ENCODE measurements at places on chromosomes 2 and 18.

- DNase-seq: no peak
Observed at GRCh38 chr2:144683107-144683753, 163.3 kb upstream of the ZEB2 start.

DNA sequence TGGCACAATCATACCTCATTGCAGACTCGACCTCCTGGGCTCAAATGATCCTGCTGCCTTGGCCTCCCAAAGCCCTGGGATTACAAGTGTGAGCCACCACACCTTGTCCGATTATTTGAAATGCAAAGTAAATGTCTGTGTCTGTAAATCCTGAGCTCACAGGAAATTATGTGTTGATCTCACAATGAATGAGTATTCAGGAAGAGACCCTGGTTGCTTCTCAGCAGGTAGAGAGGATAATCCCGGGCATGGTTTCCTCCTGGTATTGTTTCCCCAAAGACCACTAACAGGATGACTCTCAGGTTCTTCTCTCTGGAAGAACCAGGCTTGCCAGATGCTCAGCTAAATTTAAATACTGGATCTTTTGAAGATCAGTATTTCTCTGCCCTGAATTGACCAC, 147.6 kb downstream of the LDLRAD4 start:
- DNase-seq: no peak

- DNase-seq: no peak
Observed at GRCh38 chr18:36265015-36265414, 32.5 kb upstream of the FHOD3 start.

DNA sequence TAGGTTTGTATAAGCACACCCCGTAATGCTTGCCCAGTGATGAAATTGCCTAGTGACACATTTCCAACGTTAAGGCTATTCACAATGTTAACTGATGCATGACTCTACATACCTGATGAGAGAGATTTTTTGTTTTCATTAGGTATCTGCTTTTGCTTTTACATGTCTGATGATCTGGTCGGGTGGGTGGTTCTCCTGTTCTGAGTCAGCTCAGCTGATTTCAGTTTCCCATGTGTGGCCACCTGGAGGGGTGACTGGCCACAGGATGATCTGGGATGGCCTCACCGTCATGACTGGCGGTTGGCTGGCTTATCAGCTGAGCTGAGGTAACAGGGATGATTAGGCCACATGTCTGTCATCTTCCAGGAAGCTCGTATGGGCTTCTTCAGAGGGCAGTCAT, 33.8 kb upstream of the ACYP2 start:
- DNase-seq: no peak

- no peak for DNase-seq
Observed at GRCh38 chr2:214034417-214034816, 376.4 kb upstream of the VWC2L start.

DNA sequence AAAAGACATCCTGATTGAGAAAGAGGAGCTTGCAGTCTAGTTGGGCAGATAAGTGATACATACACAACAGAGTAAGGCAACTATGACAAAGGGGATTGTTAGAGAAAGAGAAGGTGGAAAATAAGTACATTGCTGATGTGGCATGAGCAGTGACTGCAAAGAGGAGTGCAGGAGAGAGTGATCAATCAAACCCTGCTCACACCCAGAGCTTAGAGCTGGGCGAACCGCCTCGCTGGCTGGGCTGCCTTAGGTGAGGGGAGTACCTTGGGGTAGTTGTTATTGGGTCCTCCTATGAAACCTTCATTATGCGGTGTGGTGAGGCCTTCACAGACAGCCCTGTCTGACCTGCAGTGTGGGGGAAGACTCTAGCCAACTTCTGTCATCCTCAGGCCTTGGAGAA, 161.7 kb downstream of the FHOD3 start:
- DNase-seq: no peak

- DNase-seq: no peak
Observed at GRCh38 chr2:186036862-186037449, 298.4 kb downstream of the FSIP2 start.

All from hindlimb muscle (tissue), 1 donor.